Renal pelvis (tissue), 12 donors: ENCODE measurements at places on chromosomes 12 and 14. TPM values are rescaled to one million over a fixed set of nuclear protein-coding genes. Genes with fewer than 3 reads are reported as not detected.

DNA sequence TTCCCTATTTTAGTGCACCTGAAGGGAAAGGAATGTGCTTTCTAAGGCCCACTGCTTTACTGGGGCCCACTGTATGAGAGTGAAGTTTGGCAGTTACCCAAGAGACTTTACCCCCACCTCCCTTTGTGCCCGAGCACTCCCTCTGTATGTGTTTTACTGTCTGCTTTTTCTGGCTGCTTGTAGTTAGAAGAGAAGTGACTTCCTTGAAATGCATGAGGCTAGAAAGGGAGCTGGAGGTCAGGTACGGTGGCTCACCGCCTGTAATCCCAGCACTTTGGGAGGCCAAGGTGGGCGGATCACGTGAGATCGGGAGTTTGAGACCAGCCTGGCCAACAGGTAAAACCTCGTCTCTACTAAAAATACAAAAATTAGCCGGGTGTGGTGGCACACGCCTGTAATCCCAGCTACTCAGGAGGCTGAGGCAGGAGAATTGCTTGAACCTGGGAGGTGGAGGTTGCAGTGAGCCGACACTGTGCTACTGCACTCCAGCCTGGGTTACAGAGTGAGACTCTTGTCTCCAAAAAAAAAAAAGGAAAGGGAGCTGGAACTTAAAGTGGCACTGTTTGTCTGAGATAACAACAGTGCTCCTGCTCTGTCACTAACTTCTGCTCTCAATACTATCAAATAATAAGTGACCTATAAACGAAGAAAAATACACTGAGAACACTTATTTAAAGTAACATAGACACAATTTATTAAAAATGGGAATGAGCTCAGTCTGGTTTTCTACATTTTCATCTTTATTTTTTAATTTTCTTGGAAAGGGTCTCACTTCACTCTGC lies 5.8 kb downstream of the TRIP11 start:
- no peak for DNase-seq

GRCh38 chr12:13489246-13489645 lies 292.7 kb downstream of the EMP1 start:
- no peak for DNase-seq

GRCh38 chr12:56591961-56592360 lies 38.2 kb downstream of the BAZ2A start:
- no peak for DNase-seq

GRCh38 chr12:91432089-91432488 lies 249.5 kb upstream of the DCN start:
- DNase-seq = peak; percentile 76

- DNase-seq = no peak
Observed at GRCh38 chr12:106108185-106108835, 30.4 kb downstream of the NUAK1 start.

DNA sequence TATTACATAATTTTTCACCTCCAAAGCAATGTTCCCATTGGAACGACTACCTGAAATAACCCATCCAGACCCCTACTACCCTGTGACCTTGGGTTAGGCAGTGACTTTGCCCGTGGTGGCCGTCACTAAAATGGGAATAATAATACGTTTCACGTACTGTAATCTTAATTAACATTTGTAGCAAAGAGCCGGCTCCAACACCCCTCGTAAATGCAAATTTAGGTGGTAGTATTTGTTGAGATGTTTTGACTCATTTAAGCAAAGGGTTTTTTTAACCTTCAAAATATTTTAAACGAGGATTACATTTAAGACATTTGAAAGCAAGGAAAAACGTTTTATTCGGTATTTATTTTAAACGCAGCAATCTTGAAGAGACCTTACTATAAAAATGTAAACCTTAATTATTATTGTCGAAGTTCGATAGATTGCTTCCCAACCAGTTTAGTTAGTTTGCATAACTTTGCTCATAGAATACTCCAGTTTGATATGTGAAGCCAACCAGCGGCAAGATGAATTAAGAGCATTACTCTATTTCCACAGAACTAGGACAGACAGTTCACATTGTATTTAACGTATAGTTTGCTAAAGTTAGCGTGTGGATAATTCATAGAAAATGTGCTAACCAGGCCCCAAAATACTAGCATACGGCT lies 1.4 kb upstream of the ARID2 start:
- DNase-seq = no peak

DNA sequence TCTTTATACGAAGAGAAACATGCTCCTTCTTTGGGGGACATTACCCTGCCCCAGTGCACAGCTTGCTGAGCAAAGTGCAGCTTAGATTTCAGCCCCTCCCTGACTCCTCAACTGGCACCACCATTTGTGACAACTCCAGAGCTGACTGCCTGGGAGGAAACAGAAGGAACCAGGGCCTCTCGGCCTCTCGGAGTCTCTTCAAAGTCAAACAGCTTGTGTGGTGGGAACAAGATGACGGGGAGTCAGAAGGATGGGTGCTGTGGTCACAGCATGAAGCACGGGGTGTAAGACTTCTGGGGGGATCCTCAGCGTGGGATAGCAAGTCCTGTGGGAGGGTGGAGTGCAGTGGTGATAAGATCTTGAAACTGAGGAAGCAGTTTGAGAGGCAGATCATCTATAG lies 123.5 kb upstream of the BCL2L14 start:
- DNase-seq = no peak

GRCh38 chr12:99092100-99092851 lies 447.2 kb downstream of the APAF1 start:
- DNase-seq = no peak

GRCh38 chr12:124194893-124195566 lies 99.9 kb upstream of the RFLNA start:
- no peak for DNase-seq

GRCh38 chr14:72550513-72550912 lies 343.4 kb downstream of the DPF3 start:
- DNase-seq = no peak

GRCh38 chr12:16568873-16569272 lies 37.1 kb downstream of the LMO3 start:
- DNase-seq = no peak

GRCh38 chr14:64193821-64194220 lies 100.3 kb downstream of the ESR2 start:
- no peak for DNase-seq

DNA sequence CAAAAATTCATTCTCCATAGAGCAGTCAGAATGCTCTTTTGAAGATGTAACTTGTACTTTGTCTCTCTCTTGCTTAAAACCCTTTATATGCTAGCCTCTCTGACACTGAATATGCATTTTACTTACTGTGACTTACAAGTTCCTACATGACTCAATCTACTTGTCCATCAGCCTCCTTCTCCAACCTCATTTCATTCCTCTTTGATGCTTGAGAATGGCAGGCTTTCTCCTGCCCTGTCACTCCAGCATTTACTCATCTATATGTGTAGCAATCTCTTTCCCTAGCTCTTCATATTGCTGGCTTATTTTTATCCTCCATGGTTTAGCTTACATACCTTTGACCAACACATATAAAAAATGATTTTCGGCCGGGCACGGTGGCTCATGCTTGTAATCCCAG lies 561.9 kb downstream of the CCER1 start:
- no peak for DNase-seq

- DNase-seq = no peak
Observed at GRCh38 chr12:79885911-79886490, 48.9 kb downstream of the PPP1R12A start.

DNA sequence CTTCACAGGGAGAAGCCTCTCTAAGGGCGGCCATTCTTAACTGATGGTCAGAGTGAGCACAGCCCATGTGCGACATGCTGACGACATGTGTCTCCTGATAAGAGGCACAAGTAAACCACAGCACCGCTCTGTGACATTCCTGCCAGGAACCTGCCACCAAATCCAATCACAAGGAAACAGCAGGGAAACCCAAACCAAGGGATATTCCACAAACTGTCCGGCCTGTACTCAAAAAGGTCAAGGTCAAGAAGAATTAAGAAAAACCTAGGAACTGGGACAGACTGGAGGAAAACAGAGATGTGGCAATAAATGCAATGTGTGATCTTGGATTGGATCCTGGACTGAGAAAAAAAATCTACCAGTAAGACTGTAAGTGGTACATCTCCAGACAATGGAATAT lies 91.9 kb downstream of the SYNE3 start:
- no peak for DNase-seq

GRCh38 chr12:30448038-30448437 lies 247.6 kb downstream of the IPO8 start:
- DNase-seq = no peak

GRCh38 chr12:19707948-19708409 lies 268.7 kb downstream of the AEBP2 start:
- no peak for DNase-seq

- no peak for DNase-seq
Observed at GRCh38 chr12:93121729-93122488, 192.8 kb upstream of the EEA1 start.

GRCh38 chr12:90460681-90461080 lies 494.3 kb downstream of the CCER1 start:
- no peak for DNase-seq

DNA sequence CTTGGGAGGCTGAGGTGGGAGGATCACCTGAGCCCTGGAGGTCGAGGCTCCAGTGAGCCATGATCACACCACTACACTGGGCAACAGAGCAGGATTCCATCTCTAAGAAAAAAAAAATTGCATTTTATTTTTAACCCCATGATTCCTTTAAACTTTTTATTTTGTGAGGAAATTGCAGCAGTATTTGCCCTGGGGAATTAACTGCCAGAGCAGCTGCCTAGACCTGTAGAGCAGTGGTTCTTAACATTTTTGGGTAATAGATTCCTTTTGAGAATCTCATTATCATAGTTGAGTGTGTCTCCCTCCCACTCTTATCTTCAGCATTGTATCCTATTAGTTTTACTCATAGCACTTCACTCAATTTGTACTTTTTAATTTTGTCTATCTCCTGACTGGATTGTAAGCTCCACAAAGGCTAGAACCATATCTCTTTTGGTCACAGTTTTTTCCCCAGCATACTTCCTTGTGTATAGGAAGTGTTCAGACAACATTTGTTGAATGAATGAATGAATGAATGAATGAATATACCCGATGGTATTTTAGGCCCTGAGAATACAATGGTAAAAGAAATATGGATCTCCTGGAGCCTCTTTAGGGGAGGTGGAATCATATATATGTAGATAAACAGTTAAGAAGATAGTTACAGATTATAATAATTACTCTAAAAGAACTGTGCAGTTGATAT lies 40.6 kb downstream of the BRMS1L start:
- no peak for DNase-seq

DNA sequence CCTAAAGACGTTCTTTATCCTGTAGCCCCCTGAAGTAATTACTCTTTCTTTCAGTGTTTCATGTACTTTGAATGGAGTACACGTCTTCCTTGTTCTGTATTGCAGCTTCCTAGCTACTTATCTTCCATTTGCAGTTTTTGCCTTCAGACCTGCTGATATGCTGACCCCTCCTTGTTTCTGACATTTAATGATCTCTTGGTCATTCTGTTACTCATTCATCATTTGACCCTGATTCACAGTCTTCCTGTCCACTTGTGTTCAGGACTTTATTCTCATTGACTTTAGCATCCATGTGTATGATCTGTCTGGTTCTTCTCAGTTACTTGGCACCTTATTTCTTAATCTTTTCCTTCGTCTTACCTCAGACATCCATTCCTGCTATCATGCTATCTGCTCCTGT lies 22.2 kb downstream of the CPSF2 start:
- DNase-seq = no peak

- DNase-seq = no peak
Observed at GRCh38 chr12:34394211-34395055, 372.1 kb downstream of the ALG10 start.

DNA sequence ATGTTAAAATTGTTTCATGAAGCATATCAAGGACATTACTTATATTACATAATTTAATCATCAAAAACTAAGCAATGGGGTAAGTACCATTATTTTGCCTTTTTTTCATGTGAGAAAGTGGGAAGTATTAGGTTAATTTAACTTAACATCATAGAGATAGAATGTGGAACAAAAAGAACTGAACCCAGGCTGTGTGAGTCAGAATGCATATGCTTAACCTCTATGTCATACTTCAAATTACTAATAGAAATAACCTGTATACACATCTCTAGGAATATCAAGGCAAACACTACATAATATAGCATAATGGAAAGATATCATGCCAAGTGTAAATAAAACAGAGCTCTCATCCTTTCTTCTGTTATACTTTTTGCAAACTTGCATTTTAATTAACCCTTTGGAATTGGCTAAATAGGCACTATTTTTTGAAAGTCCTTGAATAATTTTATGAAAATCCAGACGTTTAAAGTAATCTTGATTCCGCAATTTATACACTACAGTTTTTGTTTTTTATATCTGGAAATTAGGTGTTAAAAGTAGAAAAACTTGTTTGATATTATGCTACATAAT lies 777.7 kb downstream of the SLC6A15 start:
- no peak for DNase-seq

- DNase-seq = no peak
Observed at GRCh38 chr12:131788070-131788469, 40.1 kb upstream of the MMP17 start.

DNA sequence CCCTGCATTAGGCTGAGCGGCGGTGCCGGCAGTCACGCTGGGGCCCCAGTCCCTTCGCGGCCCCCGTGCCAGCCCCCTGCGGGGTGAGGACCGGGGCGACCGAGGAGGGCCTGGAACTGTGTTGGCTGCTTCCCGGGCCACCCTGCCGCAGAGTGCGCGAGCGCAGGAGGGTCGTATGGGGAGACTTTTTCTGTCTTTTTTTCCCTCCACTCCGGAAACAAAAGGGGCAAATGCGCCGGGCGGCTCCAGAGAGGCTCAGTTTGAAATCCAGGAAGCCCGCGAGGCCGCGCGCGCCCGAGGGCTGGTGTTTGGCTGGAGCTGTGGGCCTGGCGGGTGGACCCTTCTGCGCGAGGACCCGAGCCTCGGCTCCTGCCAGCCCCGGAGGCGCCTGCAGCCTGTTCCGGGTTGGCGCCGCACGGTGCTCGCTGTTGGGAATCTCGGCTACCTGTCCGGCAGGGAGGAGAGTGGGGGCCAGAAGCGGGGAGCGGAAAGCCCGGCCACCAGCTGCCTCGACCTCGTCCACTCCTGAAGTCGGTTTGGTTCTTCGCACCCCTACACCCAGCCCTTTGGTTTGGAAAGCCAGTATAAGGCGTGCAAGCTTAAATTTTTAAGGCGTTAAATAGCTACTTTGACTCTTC lies 638 bp downstream of the PLEKHG3 start:
- no peak for DNase-seq

- DNase-seq = no peak
Observed at GRCh38 chr14:103097994-103098957, 3.8 kb downstream of the EXOC3L4 start.

GRCh38 chr12:49105504-49106084 lies 5.1 kb downstream of the LMBR1L start:
- DNase-seq = no peak

DNA sequence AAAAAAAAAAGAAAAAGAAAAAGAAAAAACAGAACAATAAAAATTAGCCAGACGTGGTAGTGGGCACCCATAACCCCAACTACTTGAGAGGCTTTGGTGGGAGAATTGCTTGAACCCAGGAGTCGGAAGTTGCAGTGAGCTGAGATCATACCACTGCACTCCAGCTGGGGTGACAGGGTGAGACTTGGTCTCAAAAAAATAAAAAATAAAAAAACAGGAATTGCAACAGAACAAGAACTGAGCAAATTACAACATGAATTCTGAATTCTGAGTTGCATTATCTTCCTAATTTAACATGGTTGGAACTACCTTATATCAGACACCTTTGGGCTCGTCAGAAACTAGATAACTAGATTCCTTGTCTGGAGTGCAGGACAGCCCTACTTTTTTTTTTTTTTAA lies 53.3 kb upstream of the NR2C1 start:
- no peak for DNase-seq

The ATXN2 gene
- 58.6 TPM for polyA plus RNA-seq

The DCN gene
- 446 TPM for polyA plus RNA-seq

The LIN7A gene
- polyA plus RNA-seq = 19.2 TPM

The ZDHHC22 gene
- 0.19 TPM for polyA plus RNA-seq

The KERA gene
- polyA plus RNA-seq = 0.06 TPM

The ACSS3 gene
- polyA plus RNA-seq = 18.6 TPM

The TAC3 gene
- 2.2 TPM for polyA plus RNA-seq
